ENCODE measurements at places on chromosomes 7 and 10. TPM values are rescaled to one million over a fixed set of nuclear protein-coding genes. Genes with fewer than 3 reads are reported as not detected.

- DNase-seq: no peak
Observed at GRCh38 chr10:128438417-128439063, 312.3 kb upstream of the MKI67 start.

- DNase-seq: no peak
Observed at GRCh38 chr10:12196531-12197211, 683 bp downstream of the CDC123 start.

DNA sequence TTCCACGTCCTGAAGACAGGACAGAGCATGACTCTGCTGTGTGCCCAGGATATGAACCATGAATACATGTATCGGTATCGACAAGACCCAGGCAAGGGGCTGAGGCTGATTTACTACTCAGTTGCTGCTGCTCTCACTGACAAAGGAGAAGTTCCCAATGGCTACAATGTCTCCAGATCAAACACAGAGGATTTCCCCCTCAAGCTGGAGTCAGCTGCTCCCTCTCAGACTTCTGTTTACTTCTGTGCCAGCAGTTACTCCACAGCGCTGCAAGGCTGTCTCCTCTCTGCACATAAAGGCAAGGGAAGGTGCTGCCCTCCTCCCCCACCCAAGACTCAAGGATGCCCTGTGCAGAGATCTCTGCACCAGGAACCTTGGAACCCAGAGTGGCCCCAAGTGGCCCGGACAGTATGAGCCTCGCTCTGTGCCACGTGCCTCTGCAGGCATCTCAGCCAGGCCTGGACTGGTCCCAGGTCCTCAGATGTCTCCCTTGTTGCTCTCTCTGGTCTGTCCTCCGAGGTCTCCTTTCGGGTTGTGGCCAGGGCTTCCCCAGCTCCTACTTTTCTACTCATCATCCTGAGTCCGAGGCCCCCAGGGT is 230.3 kb upstream of the PRSS58 start:
- no peak for DNase-seq

DNA sequence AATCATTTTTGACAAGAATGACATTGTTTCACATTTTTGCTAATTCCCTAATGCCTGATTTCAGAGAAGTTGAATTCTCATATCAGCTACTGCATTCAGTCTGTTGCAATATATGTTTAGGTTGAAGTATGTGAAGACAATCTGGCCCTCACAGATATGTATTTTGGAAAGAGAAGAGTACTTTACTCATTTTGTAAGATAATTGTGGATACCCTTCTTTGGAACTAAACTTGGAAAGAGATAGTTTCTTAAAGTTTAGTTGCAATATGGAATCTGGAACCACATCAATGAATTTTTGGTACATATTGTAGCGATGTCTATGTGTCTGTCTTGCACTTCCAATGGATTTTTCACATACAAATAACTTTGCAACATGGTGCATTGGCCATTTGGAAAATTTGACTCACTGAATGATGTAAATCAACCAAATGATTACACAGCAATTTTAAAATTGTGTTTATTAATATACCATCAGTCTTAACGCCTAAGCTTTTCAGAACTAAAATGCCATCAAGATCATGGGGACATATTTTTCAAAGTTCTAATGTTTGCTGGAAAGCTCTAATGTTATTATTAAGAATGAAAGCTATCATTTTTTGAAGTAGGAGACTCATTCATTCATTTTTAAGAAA is 39.3 kb upstream of the TMEM26 start:
- no peak for DNase-seq

DNA sequence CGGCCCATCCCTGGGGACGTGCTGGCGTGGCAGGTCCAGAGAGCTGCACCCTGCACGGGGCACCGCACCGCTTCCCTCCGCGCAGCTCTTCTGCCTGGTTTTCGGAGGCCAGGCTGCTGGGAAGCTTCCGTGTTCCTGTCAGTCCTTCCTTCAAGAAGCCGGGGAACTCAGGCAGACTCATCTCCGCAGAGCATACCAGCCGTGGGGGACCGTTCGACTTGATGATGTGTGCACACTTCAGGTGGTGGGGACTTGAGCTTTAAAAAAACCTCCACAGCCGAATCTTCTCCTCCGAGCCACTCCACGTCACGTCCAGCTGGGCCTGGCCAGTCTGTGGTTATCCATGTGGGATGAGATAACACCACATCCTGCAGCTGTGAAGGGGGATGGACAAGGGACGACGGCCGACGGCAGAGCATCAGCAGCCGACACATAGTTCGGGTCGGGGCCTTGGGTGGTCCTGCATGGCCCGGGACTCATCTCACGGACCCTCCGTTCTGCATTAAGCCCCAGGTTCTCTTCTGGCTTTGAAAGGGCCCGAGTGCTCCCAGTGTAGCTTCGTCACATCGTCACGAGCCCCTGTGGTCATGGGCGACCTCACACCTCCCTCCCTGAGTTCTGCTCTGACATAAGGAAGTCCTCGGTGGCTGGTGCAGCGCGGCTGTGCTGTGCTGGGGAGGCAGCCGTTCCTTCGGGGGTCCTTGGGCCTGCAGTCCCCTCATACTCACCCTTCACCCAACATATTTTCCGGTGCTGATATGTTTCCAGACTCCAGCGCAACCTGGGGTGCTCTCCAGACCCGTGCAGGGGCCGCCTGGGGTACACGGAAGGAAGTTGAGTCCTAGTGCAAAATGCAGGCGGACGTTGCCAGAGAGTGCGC is 4.5 kb upstream of the BHLHA15 start:
- no peak for DNase-seq

DNA sequence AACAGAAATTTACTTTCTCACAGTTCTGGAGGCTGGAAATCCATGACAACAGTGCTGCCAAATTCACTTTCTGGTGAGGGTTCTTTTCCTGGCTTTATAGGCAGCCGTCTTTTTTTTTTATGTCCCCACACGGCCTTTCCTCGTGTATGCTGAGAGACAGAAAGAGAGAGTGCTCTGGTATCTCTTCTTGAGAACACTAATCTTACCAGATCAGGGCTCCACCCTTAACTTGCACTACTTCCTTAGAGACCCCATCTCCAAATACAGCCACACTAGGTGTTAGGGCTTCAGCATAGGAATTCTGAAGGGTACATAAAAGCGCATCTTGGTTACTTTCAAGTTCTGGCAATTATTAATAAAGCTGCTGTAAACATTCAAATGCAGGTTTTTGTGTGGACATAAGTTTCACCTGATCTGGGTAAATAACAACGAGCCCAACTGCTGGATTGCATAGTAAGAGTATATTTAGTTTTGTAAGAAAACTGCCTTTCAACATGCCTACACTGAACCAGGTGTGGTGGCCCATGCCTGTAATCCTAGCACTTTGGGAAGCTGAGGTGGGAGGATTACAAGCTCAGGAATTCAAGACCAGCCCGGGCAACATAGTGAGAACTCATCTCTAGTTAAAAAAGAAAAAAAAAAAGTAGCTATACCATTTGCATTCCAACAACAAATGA is 8.2 kb upstream of the C1GALT1 start:
- DNase-seq: no peak

GRCh38 chr7:132045481-132045980 is 489.1 kb upstream of the PODXL start:
- DNase-seq: no peak

GRCh38 chr7:2760098-2760889 is 72.3 kb downstream of the AMZ1 start:
- peak; percentile 71 for DNase-seq

DNA sequence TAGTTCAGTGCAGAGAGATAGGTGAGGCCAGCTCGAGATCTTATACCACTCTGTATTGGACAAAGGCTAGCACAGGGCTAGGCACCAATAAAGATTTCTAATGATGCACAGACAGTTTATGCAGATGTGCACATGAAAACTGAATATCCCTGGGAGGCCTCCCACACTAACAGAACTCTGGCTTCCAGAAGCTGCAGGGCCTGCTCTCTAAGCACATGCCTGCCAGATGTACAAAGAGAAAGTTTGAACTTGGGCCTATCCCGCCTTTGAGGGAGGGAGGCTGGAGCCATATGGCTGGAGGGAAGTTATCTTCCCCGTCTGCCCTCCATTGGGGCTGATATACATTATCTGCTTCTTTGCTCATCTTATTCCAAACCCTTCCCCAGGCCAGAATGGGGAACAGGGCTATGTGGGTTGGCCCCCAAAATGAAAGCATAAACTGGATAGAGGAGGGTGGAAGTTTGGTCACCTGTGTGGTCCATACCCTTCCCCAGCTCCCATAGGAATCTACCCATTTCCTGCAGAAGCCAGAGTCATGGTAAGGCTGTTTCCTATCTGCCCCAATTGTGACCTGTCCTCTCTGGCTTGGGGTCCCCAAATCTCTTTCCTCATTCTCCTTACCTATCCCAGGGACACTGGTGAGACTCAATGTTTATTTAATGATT is 3.8 kb downstream of the KAZALD1 start:
- no peak for DNase-seq

GRCh38 chr10:133285217-133285616 is 8.5 kb upstream of the ADAM8 start:
- DNase-seq: no peak

DNA sequence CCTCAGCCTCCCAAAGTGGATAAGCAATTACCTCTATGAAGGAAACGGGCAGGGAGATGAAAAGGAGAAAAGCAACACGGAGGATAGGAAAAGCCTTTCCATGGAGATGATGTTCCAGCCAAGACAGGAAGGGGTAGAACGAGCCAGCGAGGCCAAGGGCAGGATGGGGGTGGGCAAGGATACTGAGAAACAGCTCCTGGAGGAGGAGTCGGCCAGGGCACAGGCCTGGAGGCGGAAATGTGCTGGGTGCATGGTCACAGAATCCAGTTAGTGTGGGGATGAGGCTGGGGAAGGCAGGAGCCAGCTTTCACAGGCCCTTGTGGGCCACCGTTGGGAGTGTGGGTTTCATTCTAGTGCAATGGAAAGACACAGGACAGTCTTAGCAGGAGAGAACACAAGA is 162.6 kb downstream of the JAZF1 start:
- no peak for DNase-seq

DNA sequence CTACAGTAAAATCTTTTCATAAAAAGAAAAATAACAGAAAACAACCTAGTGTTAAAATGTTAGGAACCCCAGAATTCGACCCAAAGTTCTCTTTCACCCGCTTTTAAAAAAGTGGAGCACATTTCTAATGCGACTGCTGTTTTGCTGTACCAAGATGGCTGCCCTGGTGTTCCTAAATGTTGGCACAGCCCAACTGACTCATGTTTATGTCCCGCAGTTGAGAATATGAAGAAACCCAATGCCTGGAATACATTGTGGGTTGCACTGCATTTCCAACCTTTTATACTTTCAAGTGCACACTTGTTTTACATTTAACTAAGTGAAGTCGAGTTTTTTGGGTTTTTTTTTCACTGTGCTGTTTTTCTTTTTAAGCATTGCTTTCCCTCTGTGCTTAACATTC is 944 bp downstream of the STEAP1B start:
- DNase-seq: no peak

DNA sequence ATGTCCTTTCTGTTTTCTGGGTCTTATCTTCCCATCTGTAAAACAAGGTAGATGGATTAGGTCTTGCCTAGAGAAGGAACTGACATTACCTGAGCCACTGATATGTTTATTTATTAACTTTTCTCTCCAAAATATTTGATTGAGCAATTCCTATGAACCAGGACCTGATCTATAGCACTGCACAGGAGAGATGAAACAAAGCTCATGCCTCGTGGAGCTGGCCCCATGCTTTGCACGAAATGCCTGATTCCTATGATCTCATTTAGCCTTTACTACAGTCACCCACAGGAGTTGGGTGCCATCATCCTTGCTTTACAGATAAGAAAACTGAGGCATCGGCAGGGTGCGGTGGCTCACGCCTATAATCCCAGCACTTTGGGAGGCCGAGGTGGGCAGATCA is 48.2 kb upstream of the ZMIZ1 start:
- no peak for DNase-seq

- DNase-seq: peak; percentile 96
Observed at GRCh38 chr7:5629941-5630340, 151.5 kb downstream of the RNF216 start.

- no peak for DNase-seq
Observed at GRCh38 chr10:77240706-77241349, 396.8 kb downstream of the KCNMA1 start.

DNA sequence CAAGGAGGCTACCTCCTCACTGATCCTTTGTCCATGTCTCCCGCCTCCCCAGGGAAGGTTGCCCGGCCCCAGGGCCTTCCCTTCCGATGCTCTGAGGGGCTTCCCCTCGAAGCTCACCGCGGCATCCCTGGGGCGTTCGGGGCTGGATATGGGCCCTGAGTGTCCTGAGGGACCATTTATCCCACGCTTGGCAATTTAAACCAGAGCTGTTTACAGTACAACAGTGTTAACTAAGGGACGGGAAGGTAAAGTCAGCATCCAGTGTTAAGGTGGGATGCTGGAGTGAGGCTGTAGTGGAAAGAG is 92.0 kb downstream of the TCERG1L start:
- no peak for DNase-seq

DNA sequence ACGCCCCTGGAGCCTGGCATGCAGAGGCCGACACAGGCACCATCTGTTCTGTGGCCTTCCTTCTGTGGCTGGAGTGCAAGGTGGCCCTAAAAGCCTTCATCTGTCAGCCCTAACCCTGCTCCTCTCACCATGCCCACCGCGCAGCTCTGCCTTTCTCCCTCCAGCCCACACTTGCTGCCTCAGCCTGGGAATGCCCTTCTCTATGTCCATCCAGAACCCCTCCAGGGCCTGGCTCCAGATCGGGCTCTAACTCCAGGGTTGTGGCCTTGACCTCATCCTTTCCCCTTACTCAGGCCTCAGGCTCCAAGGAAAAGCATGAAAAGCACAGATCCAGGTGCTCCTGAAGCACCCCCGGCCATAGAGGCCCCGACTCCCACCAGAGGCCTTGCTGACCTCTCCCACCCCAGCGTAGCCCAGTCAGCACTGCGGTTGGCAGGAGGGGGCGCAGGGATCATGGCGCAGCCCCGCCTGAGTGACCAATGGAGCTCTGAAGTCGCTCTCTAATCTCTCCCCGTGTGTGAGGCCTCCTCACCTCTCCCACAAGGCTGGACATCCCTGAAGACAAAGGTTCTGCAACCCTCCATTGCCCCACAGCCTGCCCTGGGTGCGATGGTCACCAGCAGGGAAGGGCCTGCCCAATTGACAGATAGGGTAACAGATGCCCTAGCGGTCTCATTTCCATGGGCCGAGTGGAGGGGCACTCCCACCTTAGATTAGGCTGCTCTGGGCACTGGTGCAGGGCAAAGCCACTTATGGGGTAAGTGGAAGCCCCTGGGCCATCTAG is 9.2 kb downstream of the ZCCHC24 start:
- DNase-seq: no peak

ZNF746 gene
- total RNA-seq: 20.9 TPM

TRIM50 gene
- not detected for total RNA-seq

TAS2R5 gene
- 0.10 TPM for total RNA-seq

NUTM2E gene
- not detected for total RNA-seq

BICC1 gene
- 1.3 TPM for total RNA-seq

PAX4 gene
- not detected for total RNA-seq

DOCK1 gene
- total RNA-seq: 29.8 TPM

TSPAN14 gene
- 38.4 TPM for total RNA-seq

ANKRD2 gene
- total RNA-seq: 2.0 TPM

OR6B1 gene
- total RNA-seq: not detected
